ENCODE measurements at places on chromosomes 16 and 17.

GRCh38 chr16:2915196-2915929 lies 3.6 kb downstream of the FLYWCH1 start:
- DNase-seq = no peak

- DNase-seq = no peak
Observed at GRCh38 chr17:77424585-77425344, 284.0 kb downstream of the SEC14L1 start.

DNA sequence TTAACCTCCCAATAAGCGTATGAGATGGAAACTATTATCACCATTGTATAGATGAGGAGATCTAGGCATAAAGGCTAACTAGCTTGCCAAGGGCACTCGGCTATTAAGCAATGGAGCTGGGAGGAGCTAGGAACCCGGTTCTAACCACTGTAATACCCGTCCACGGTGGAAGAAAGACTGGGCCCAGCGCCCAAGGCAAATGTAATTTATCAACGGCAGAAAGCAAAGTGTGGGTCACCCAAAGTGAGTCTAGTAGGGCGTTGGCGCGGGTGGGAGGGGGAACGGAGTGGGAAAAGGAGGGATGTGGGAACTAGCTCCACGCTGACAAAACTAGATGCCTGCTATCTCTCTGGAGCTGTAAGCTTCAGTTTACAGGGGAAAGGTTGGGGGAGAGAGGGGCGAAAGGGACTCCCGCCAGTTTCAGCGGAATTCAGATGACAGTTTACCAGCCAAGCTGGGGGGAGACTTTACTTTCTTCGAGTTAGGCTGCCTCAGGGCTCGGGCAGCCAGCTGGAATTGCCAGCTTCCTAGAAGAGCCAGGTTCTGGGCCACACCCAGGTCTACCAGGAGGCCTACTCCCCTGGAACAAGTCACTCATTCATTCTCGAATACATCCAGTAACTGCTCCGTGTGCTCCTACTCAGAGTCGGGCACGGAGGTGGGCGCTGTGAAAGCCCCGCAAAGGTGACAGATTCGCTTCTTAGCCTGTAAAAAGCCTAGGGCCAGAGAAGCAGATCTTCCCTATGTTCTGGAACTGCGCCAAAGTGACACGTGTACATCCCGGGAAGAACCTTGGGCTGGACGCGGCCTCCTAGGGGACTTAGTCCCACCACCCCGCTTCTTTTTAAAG lies 837 bp downstream of the LRRC59 start:
- peak; percentile 74 for DNase-seq

- no peak for DNase-seq
Observed at GRCh38 chr17:5516060-5516792, 29.9 kb downstream of the MIS12 start.

DNA sequence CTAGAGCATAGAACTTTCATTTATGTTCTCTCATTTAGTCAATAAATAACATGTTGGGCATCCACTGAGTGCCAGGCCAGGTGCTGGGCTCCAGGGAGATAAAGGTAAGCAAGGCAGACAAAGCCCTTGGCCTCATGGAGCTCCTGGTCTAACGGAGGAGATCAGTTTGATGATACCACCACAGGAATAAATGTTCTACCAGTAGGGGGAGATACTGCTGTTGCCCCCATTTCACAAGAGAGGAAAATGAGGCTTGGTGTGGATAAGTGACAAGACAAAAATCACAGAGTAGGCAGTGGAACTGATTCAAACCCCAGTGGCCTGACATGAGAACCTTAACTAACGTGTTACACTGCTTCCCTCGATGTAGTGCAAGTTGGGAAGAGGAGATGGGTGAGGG lies 80.4 kb upstream of the ERCC4 start:
- DNase-seq = no peak

DNA sequence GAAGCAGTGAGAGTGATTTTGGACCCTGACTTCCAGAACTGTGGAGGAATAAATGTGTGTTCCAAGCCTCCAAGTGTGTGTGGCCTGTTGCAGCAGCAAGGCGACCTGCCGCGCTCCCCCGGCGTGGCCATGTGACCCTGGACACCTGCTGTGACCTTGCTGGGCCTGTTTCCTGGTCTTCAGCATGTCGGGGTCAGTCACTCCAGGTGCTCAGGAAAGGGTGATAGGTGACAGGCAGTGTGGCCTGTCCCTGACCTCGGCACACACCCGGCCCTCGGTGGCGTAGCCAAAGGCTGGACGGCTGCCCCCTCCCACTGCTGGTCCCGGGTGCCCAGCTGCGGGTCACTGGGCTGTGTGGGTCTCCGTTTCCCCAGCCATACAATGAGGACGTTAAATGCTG lies 31.8 kb upstream of the ZNF469 start:
- DNase-seq = no peak

- DNase-seq = no peak
Observed at GRCh38 chr17:53633856-53634255, 188.9 kb upstream of the KIF2B start.

DNA sequence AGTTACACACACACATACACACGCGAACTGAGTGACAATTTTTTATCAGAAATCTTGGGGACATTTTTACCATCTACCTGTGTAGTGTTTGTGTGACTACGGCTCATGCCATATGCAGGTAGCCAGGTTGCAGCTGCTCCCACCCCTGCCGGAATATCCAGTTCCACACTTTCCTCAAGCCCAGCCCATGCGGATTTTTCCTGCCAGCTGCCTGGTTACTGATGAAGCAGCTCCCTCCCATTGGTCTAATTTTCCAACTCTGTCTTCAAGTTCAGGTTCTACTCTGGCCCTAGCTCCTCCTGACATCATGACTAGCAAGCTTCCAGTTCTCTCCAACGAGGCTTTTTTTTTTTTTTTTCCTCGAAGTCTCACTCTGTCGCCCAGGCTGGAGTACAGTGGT lies 4.8 kb downstream of the GSG1L2 start:
- no peak for DNase-seq

GRCh38 chr17:73485130-73485529 lies 159.1 kb downstream of the SDK2 start:
- no peak for DNase-seq

DNA sequence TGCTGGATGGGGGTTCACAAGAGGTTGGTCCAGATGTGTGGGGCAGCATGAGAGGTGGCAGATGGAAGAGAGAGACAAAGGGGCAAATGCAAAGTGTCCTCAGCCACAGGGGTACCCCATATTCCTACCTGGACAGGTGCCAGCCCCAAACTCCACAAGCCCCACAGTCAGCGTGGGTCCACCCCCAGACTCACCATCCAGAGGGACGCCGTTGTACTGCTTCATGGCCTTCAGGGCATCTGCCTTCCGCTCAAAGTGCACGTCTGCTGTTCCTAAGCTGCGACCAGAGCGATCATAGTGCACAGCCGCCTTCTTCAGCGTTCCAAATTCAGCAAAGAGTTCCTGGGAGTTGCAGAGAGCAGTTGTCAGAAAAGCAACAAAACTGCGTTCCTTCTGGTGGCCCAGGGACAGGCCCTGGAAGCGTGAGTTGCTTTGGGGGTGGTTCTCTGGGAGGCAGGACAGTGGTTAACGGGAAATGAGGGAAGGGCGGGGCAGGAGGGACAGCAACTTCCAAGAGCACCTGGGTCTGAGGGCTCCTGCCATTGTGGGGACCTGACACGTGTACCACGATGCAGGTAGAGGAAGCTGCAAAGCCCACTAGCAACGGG lies 2.3 kb downstream of the ALYREF start:
- no peak for DNase-seq

DNA sequence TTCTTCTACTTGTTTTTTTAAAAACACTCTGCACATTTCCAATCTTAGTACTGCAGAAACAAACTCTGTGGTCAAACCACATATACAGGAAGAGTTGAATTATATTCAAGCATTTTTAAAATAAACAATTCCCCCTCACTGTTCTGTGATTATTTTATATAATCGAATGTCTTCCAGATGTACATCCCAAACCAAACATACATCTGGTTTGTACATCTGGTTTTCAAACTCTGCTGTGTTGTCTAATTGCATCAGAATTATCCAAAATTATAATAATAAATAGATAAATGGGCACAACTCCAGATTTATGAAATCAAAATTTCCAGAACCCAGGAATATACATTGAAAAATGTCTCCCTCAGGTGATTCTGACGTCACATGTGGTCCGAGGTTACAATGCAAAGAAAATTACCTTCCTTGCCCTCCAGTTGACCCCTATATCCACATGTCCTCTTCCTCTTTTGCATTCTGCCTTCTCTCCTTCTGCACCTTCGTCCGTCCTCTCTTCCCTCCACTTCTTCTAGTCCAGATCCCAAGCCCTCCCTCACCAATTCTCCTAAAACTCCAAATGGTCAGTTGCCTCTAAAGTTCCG lies 13.3 kb upstream of the CCDC144A start:
- DNase-seq = no peak

GRCh38 chr16:27638833-27639560 lies 89.1 kb downstream of the KATNIP start:
- no peak for DNase-seq

GRCh38 chr17:72602517-72603419 lies 481.9 kb downstream of the SOX9 start:
- DNase-seq = no peak

- DNase-seq = peak; percentile 56
Observed at GRCh38 chr16:58265480-58266052, 29.3 kb downstream of the PRSS54 start.
